ENCODE measurements at places on chromosomes 4 and X. TPM values are rescaled to one million over a fixed set of nuclear protein-coding genes. Genes with fewer than 3 reads are reported as not detected.

GCNA gene
- total RNA-seq: 3.2 TPM

BRS3 gene
- not detected for total RNA-seq

GATA1 gene
- 0.41 TPM for total RNA-seq

N4BP2 gene
- 34.4 TPM for total RNA-seq

SOWAHB gene
- total RNA-seq: 0.82 TPM

BEX2 gene
- total RNA-seq: 35.9 TPM

BGN gene
- total RNA-seq: 62.2 TPM

LRCH2 gene
- 7.8 TPM for total RNA-seq

ANXA10 gene
- total RNA-seq: not detected

MAGEA10 gene
- not detected for total RNA-seq

EREG gene
- 0.72 TPM for total RNA-seq

DNA sequence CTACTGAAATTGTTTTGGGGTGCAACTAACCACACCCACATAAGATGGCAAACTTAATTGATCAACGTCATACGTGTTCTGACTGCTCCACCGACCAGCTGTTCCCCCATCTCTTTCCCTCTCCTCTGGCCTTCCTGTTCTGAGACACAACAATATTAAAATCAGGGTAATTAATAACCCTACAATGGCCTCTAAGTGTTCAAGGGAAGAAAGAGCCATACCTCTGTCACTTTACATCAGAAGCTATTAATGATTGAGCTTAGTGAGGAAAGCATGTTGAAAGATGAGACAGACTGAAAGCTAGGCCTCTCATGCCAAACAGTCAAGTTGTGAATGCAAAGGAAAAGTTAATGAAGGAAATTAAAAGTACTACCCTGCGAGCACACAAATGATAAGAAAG is 173.9 kb upstream of the FTHL17 start:
- DNase-seq: no peak

- DNase-seq: no peak
These were observed 290.2 kb downstream of the CAMK2D start for GRCh38 chr4:113471146-113471860.

DNA sequence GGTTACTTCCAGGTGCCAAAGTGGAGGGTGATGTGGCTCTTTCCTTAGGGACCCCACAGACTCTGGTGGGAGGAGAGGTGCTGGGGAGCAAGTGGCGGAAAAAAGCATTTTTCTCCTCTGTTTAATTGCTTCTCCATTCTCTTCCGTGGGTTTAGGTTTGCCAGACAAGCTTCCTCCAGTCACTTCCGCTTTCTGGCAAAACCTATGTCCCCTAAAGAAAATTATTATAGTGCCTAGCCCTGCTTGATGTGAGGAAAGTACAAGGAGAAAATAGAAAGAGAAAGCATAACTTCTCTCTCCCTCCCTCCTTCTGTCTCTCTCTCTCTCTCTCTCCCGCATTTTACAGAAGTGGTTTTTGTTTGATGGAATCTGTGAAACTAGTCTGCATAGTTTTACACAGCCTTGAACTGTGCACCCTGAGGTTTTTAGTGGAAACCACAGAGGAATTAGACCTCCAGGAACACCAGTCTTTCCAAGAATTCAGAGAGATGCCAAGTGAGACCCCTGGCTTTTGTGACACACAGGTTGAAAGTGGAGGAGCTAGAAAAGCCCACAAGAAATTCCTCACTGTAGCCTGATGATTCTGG is 231.1 kb upstream of the ANXA3 start:
- no peak for DNase-seq

GRCh38 chr4:174260099-174260498 is 23.4 kb downstream of the FBXO8 start:
- no peak for DNase-seq

DNA sequence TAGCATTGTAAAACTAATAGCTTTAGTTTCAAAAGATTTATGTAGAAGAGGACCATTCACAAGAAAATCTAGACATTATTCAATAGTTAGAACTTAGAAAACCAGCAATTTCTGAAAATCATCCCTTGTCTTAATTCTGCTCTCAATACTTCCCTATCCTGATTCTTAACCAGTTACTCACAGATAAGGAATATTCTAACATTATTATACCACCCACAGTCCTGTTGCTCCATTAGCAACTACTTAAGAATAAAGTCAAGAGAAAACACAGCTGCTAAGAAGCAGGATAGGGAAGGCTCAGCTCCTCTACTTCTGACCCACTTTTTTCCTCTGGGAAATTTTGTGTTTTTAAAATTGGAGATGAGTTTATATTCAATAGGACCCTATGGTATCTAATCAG is 47.7 kb downstream of the PHKA1 start:
- no peak for DNase-seq

DNA sequence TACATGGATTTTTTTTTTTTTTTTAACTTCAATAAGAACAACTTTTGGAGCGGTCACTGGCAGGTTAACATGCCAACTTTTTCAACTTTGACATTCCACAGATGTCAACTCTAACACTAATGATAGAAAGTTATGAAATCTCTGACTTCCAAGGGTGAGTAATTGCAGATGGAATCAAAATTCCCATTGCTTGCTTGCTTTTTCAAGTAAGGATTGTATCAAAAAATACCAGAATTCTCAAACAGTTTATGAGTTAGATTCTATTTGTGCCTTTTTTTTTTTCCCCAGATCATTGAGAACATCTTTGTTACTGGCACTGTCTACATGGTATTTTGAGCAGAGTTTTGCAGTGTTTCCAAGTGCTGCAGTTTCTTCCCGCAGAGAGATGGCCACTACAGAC is 50.3 kb upstream of the OTUD4 start:
- peak; percentile 55 for DNase-seq

DNA sequence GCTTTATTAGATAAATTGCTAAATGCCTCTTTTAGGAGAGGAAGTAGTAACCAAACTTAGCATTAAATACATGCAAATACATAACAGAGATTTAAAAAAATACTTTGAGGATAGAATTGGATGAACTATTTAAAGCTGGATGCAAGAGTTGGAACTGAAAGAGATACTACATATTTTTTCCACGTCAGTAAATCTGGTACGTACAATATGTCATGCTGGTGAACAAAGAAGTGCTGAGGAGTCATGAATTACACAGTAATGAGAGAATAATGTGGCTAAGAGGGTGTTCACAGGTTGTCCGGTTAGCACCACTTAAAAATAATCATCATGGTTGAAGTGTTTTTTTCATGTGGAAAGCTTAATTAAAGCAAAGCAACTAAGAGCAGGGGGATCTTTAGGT is 184.1 kb upstream of the FRMPD4 start:
- no peak for DNase-seq

GRCh38 chr4:98203332-98204235 is 57.6 kb upstream of the RAP1GDS1 start:
- DNase-seq: no peak

GRCh38 chr4:109049926-109050325 is 252.5 kb downstream of the COL25A1 start:
- peak; percentile 42 for DNase-seq

- DNase-seq: peak; percentile 21
These were observed 7.4 kb downstream of the WDR44 start for GRCh38 chrX:118353081-118353850.

DNA sequence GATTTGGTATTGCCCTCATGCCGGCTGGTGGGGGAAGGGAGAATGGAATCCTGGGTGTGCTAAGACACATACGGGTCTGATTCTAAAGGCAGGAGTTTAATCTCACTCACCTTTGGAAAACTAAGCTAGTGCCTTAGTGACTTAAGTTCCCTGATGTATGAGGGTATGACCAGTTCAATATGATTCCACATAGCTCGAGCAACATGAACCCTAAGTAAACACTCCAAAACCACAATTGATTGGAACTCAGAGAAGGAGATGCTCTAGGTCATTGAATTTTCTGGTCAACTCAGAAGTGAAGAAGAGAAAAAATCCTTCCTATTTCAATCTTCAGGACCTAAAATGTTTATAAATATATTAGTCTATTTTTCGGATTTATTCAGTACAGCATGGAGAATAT is 420.1 kb upstream of the INTU start:
- DNase-seq: no peak

- DNase-seq: no peak
These were observed 85.0 kb upstream of the MTM1 start for GRCh38 chrX:150483356-150483985.

DNA sequence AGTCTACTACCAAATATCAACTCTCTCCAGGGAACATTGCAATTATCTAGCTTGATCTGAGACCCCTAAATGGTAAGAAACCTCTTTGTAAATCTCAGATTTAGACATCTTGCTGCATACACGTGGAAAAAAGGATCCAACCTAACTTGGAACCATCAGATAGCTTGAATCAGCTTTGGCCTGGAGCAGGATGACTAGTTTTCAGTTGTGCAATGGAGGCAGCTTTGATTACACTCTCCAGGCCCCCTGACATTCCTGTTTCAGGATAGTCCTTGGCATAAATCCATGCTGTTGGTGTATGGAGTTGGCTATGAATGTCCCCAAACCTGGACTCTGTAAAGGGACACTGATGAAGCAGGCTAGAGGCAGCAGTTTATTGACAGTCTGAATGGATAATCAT is 1061.9 kb upstream of the TENM3 start:
- DNase-seq: no peak

- peak; percentile 7 for DNase-seq
These were observed 28.9 kb upstream of the ACSL1 start for GRCh38 chr4:184854673-184855072.

GRCh38 chr4:15006416-15007024 is 4.2 kb downstream of the CPEB2 start:
- DNase-seq: peak; percentile 21

DNA sequence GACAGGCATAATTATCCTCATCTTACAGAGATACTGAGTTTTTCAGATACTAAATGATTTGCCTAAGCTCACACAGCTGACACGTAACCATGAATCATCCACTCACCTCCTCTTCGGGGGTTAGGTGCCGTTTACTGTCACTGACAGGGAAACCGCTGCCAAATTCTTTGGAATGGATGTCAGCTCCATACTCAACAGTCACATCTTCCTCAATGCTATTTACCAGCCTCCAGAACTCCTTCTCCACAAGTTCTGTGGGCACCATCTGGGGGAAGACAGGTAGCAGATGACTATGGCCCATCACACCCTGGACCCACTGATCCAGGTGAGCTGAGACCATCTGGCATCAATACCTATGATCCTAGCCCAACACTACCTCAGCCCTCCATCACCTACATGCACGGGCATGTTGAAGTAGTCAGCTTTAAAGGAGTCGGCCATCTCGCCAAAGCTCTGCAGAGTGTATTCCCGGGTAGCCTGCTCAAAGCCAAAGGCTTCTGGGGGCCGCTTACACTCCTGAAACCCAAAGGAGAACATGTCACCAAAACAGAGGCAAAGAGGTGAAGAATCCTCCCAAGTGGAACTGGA is 13.5 kb downstream of the KDM5C start:
- no peak for DNase-seq

DNA sequence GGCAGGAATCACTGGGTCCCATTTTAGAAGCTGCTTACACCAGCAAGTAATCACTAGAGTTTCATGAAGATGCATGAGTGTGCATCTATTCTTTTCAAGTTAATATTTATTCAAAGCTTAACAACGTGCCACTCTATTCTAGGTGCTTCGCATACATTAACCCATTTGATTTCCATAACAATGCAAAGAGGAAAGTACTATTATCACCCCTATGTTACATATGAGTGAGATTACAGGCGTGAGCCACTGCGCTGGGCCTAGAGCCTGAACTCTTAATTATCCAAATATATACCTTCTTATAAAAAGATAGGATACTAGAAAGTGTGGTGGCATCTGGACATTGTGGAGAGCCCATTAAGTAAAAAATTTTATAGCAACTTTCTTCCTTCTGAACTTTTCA is 65.4 kb downstream of the CXCL13 start:
- no peak for DNase-seq

Data from tongue (tissue), 3 donors.